ENCODE measurements at places on chromosomes 3 and 15.

- H3K27me3 ChIP-seq: no peaks in the 10 kb centered on the region
- H3K36me3 ChIP-seq: no peaks in the 10 kb centered on the region
- DNase-seq: peak; percentile 15
- peak overlapping the region; percentile 76 for H3K27ac ChIP-seq
- no peak overlapping the region for H3K4me3 ChIP-seq
Observed at GRCh38 chr3:194272861-194273742, 78.0 kb downstream of the CPN2 start.

DNA sequence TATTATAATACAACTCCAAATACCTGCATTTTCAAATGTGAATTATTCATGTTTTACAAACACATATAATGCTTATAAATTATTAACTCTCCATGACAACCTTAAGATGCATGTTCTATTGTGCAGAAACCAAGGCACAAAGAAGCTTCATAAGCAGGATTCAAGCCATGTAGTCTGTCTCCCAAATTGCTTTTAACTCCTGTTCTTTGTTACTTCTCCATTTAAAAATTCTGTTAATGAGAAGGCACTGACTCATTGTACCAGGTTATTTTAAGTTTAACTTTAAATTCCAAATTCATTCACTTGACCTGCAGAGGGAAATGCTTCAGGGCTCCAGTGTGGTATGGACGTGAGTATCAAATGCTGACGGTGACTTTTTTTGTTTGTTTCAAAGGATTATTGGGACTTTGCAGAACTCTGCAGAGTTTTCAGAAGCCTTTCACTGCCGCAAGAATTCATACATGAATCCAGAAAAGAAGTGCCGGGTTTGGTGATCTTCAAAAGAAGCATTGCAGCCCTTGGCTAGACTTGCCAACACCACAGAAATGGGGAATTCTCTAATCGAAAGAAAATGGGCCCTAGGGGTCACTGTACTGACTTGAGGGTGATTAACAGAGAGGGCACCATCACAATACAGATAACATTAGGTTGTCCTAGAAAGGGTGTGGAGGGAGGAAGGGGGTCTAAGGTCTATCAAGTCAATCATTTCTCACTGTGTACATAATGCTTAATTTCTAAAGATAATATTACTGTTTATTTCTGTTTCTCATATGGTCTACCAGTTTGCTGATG lies 100.0 kb downstream of the MME start:
- DNase-seq: no peak
- H3K36me3 ChIP-seq: no peaks in the 10 kb centered on the region
- H3K27ac ChIP-seq: no peak overlapping the region
- no peaks in the 10 kb centered on the region for H3K4me1 ChIP-seq

- no peak overlapping the region for H3K27ac ChIP-seq
- no peak for DNase-seq
- no peaks in the 10 kb centered on the region for H3K36me3 ChIP-seq
- H3K27me3 ChIP-seq: no peaks in the 10 kb centered on the region
Observed at GRCh38 chr3:59528251-59528650, 478.4 kb upstream of the CFAP20DC start.

DNA sequence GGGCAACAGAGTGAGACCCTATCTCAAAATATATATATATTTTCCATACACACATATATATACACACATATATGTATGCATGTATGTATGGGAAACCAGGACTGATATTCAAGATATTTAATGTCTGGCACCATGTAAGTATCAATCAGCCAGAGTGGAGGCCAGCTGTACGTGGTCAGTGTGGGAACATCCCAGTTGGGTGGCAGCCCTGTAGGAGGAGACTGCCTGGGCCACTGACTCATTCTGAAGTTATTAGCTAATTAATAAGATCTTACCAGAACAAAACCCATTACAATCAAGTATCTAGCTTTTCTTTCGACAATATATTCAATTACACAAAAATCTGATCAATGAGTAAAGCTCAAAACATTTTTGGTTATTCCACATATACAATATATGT lies 85.1 kb upstream of the OCA2 start:
- no peak overlapping the region for H3K27ac ChIP-seq
- no peaks in the 10 kb centered on the region for H3K4me1 ChIP-seq
- H3K27me3 ChIP-seq: no peaks in the 10 kb centered on the region

- peak overlapping the region; percentile 59 for H3K27ac ChIP-seq
- H3K27me3 ChIP-seq: no peaks in the 10 kb centered on the region
- H3K36me3 ChIP-seq: no peaks in the 10 kb centered on the region
- peaks cover 14% of the 10 kb centered on the region for H3K4me1 ChIP-seq
- peak; percentile 76 for DNase-seq
- peak overlapping the region; percentile 44 for H3K4me3 ChIP-seq
Observed at GRCh38 chr15:67967871-67968431, 86.2 kb upstream of the PIAS1 start.

All from tibial artery (tissue), 4 donors.